ENCODE measurements at places on chromosomes 7 and 10.

- peak; percentile 50 for DNase-seq
Observed at GRCh38 chr7:78111386-78111785, 312.8 kb downstream of the PHTF2 start.

- no peak for DNase-seq
Observed at GRCh38 chr10:113459626-113460280, 93.1 kb upstream of the HABP2 start.

DNA sequence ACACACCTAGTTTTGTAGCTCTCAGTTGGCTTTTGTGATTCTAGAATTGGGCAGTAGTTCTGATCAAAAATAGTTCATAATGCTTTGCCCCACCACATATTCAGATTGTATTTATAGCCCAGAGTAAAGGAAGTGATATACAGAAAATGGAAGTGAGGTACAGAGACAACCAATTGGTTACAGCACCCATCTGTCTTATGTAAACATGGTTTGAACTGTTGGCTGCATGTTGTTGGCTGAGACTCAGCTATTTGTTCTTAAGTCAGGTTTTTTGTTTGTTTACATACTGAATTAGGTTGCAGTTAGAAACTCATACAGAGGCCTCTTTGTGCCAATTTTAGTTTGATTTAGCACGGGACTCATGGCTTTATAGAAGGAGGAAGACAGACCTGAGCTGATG lies 158.9 kb upstream of the GPR26 start:
- no peak for DNase-seq

DNA sequence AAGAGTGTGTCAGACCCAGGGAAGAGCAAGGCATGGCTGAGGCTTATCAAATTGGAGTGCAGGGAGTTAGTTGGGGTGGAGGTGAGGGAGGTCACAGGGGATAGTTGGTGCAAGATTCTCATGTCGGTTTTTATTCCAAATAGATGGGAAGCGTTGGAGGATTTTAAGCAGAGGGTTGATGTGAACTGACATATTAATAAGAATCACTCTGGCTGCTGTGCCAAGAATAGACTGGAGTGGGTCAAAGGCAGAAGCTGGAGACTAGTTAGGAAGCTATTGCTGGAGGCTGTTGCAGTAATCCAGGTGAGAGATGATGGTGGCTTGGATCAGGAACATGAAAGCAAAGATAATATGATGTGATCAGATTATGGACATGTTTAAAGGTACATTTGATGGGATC lies 36.5 kb downstream of the LRRC18 start:
- no peak for DNase-seq

DNA sequence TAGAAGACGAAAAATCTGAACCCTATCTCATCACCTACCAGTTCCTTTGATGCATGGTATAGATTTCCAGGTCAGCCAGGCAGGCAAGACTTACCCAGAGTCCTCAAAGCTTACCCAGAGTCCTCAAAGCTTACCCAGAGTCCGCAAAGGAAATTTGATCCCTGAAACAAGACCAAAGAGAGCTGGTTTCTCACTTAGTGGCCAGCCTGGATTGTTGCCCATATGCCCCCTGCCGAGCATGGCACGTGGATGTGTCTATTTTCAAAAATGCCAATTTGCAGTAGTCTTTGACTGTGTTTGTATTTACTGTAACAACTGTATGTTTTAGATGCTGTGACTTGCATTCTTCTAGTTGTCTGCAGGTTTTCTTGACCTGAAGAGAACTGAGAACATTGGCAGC lies 120.2 kb upstream of the STARD3NL start:
- no peak for DNase-seq

DNA sequence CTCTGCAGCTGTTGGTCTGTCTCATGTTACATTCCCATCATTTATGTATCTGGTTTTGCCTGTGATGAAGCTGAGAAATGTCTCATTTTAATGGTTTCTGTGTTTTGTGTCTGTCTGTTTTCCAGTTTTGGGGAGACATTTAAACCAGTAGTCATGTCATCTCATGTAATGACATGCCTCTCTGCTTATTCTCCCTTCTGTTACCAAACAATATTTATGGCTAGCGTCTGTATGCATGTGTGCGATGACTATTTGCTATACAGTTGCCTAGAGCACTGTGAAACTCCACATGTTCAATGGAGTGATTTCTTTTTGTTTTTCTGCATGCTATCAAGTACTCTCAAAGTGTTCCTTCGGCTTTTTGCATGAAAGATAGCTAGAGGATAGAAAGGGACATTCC lies 132.0 kb downstream of the ST7 start:
- no peak for DNase-seq

DNA sequence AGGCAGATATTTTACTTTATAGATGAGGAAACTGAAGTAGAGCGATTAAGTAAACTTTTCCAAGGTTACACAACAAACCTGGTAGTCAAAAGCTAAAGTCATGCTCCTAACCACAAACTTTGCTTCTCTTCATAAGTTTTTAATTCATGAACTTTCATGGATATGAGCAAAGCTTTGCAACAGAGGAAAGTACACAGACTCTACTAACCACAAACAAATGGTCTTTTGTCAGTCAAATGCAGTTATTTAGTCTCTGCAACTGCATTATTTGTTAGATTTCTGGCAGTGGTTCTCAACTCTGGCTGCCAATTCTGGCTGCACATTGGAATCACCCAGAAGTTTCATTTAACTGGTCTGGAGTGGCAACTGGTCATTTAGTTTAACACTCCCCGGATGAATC lies 140.6 kb upstream of the TMEM168 start:
- no peak for DNase-seq

DNA sequence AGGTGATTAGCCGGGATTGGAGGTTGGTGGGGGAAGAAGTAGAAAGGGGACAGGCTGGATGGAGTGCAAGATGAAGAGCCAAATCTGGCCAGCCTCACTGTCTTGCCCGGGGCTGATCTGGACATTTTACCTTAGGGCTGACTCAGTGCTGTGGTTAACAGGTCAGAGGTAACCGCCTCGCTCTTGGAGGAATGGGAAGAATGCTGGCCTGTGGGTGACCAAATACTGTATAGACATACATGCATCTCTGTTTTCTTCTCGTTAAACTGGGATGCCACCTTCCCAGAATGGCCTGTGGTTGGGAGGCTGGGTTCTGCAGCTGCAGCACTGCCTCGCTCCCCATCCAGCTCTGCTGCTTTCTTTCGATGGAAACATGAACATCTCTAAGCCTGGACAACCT lies 120.0 kb downstream of the SEC23IP start:
- no peak for DNase-seq

DNA sequence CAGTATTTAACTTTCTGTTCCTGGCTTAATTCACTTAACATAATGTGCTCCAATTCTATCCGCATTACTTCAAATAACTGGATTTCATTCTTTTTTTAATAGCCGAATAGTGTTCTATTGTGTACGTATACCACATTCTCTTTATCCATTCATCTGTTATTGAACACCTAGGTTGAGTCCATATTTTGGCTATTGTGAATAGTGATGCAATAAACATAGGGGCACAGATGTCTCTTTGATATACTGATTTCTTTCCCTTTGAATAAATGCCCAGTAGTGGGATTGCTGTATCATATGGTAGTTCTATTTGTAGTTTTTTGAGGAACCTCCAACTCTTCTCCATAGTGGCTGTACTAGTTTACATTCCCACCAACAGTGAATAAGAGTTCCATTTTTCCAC lies 25.5 kb upstream of the TSPAN33 start:
- no peak for DNase-seq

GRCh38 chr10:12631787-12632562 lies 282.6 kb downstream of the CAMK1D start:
- DNase-seq, result no peak

DNA sequence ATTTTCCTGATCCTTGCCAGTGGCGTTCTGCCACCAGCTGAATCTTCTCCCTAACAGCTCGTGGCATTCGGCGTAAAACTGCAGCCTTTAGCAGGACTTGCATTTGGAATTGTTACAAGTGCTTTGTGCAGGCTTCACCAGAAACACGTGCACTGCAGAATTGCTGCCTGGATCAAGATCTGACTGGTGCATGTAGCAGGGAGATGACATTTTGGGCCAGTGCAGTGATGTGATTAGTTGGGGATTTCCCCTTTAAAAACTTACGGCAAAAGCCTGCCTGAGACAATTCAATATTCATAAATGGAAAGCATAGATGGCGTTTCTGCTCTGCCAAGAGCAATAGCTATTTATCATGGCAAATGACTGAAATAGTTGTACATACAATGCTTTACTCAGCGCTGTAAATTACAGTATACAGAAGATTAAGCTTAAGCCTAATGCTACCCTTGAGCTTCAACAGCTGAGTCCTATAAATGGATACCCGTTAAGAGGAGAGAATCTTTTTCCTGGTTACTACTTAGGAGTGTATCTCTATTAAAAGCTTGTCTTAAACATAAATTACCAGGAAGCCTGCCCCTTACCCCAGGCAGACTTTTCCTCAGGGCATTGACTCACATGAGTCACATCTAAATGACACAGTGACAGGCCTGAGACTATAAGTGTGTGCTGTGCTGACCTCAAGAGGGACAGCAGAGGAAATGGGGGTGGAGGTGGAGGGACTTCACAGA lies 106.3 kb downstream of the ATXN7L1 start:
- no peak for DNase-seq

DNA sequence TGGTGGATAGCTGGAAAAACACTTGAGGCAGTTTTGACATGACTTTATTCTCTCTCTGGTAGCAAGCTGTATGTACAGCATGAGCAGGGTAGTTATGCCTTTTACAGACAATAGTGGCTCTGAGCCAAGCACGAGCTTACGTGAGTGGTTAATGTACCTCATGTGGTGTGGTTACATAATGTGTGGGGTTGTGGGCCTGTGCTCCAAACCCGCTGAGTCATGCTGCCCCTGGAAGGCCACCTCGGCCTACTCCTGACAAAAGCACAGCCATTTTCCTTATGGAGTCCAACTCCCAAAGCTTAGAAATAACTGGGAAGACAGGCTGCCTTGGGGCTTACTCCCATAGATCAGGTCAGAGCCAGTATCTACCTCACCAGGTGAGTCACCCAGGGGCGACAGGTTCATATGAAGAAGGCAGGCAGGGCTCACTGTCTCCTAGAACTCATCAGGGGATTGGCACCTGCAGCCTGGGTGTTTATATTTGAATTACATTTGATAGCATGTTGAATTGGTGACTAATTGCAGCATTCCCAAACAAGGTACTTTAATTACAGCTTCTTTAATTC lies 404.5 kb downstream of the ADRA2A start:
- DNase-seq, result no peak

DNA sequence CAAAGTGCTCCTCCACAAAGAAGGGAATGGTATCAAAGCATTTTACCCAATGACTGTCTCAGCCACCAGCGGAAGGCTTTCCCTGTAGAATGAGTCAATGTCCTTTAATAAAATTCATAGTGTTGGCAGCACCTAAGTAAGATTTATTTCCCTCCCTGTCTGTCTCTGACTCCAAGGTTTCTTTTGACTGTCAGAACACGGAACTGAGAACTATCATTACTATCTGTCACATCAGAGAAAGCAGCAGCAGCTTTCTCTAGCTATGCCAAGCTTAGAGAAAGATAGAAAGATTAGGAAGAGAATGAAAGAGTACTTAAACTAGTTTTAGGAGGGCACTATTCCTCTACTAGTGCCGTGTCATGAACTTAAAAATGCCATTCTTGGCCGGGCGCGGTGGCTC lies 400.1 kb downstream of the SORCS1 start:
- DNase-seq, result no peak

- no peak for DNase-seq
Observed at GRCh38 chr10:63720676-63721075, 199.5 kb downstream of the REEP3 start.

Data from endodermal cell (in vitro differentiated cells).